ENCODE measurements at places on chromosomes 4 and X. TPM values are rescaled to one million over a fixed set of nuclear protein-coding genes. Genes with fewer than 3 reads are reported as not detected.

DNA sequence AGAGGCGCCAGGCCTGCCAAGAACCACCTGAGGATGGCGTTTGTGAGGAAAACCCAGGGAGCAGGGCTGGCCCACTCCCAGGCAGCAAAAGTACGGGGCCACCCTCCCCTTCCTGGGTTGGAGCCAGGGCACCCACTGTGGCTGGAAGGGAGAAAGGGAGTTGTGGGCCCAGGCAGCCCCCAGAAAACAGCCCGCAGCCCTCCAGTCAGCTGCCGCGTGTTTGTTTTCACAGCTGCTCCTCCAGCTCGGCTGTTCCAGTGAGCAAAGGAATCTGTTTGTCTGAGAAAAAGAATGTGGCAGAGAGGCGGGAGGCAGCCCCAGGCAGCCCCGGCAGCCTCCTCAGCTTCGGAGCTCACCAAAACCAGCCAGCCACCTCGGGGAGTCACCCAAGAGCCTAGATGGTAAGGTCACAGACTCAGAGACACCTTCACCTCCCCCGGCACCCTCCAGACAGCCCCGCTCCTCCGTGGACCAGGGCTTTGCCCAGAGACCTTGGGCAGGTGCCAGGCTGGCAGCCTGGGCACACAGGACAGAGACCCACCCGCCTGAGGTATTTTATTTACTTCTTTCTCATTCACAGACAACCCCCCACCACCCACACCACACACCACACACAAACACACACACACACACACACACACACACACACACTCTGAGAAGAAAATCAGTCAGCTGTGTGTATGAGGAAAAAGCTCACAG is 338.1 kb downstream of the BCOR start:
- H3K4me3 ChIP-seq, result no peak overlapping the region
- H3K36me3 ChIP-seq, result no peaks in the 10 kb centered on the region
- H3K27me3 ChIP-seq, result no peaks in the 10 kb centered on the region
- peak; percentile 75 for DNase-seq
- H3K27ac ChIP-seq, result peak overlapping the region; percentile 73

GRCh38 chrX:153411255-153411987 is at the start of gene ZFP92:
ZFP92 (plus strand) TSS chrX:153411472; CDS start chrX:153418323, 6,851 bp downstream.
- H3K36me3 ChIP-seq, result no peaks in the 10 kb centered on the region
- H3K27me3 ChIP-seq, result no peaks in the 10 kb centered on the region
- H3K4me1 ChIP-seq, result no peaks in the 10 kb centered on the region
- DNase-seq, result no peak

GRCh38 chrX:132266583-132267355 is 47.5 kb upstream of the RAP2C start:
- peaks cover 3% of the 10 kb centered on the region for H3K4me1 ChIP-seq
- H3K27ac ChIP-seq, result no peak overlapping the region
- no peaks in the 10 kb centered on the region for H3K36me3 ChIP-seq
- H3K27me3 ChIP-seq, result no peaks in the 10 kb centered on the region
- DNase-seq, result no peak
- no peak overlapping the region for H3K4me3 ChIP-seq

DNA sequence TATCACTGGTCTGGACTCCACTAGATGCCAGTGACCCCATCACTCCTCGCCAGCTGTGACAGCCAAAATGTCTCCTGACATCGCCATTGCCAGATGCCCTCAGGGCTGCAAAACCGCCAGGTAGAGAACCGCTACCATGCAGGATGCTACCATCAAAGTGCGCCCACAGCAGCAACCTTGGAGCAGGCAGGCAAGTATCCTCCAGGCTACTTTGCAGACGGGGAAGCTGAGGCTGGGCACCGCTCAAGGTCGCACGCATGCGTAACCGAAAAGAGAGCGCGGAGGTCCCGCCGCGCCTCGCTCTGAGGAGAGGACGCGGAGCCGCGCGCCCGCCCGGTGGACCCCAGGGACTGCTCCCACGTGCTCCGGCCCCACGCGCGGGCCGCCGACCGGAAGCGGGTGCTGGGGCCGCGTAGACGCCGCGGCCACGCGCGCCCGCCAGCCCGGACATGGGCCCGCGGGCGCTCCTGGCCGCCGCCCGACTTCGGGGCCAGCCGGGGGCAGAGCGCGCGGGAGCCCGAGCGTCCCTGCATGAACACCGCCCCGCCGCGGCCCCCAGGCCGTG is at the start of gene STS:
STS (plus strand) TSS at position 300 of the 565 bp plus-strand sequence. CDS start 105,488 bp downstream, outside the sequence.
- peak within 1 kb of the TSS; percentile 92 for H3K27ac ChIP-seq
- peak within 1 kb of the TSS; percentile 92 for H3K4me3 ChIP-seq
- H3K4me1 ChIP-seq, result no peaks in the 10 kb centered on the region
- H3K36me3 ChIP-seq, result no peaks in the 10 kb centered on the region
- H3K27me3 ChIP-seq, result no peaks in the 10 kb centered on the region
- peak; percentile 43 for DNase-seq

DNA sequence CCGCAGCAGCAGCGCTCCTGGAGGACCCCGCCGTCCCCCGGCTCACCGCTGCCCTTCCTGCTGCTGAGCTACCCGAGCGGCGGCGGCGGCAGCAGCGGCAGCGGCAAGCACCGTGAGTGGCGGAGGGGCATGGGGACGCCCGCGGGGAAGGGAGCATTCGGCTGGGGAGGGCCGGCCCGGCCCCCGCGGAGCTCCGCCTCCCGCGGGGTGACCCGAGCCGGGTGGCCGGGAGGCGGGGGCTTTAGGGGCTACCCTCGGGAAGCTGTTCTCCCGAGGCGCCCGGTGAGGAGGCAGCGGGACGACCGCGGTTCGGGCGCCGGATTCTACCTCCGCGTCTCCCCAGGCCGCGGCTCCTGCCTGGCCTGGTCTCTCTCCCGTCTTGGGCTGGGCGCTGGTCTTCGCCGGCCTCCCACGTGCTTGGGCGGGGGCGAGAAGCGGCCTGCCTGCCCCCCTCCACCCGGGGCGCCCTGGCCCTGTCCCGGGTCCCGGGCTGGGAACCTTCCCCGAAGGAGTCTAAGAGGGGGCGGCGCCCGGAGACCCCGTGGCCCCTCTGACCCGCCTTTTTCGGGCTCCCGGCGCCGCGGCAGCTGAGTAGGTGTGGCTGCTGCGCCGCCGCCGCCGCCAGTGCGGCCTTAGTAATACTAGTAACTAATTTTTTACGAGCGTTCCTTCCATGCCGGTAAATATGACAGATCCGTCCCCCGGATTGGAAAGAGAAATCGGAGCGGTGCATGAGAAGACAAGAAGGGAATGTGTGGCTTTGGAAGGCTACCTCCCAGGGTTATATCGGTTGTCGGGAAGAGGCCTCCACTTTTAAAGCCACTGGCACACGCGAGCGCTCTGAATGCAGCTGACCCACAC is 16.4 kb upstream of the RUFY3 start:
- H3K27me3 ChIP-seq, result no peaks in the 10 kb centered on the region
- peak overlapping the region; percentile 98 for H3K27ac ChIP-seq
- peak overlapping the region; percentile 60 for H3K4me3 ChIP-seq
- H3K4me1 ChIP-seq, result peaks cover 34% of the 10 kb centered on the region
- H3K36me3 ChIP-seq, result no peaks in the 10 kb centered on the region

GRCh38 chr4:113452868-113453620 is 308.5 kb downstream of the CAMK2D start:
- no peaks in the 10 kb centered on the region for H3K36me3 ChIP-seq
- no peak overlapping the region for H3K4me3 ChIP-seq
- DNase-seq, result no peak
- no peaks in the 10 kb centered on the region for H3K4me1 ChIP-seq
- H3K27ac ChIP-seq, result no peak overlapping the region

The MAGED4 gene
- total RNA-seq, result 1.4 TPM

DNA sequence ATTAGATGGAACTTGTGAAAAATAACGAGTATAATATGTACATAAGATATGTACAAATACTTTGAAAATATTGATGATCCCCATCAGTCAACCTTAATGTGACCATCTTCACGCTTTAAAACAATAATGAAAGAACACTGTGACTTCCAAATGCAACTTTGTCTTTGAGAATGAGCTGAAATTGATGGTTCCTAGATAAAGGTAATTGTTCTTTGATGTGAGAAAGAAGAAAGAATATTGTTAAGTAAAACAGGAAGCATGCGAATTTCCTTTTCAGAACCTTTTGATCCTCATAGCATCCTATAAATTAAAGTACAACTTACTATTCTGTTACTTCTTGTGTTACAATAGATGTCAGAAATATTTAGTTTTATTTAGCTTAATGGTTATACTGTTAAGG is 22.2 kb downstream of the IL2 start:
- H3K4me3 ChIP-seq, result no peak overlapping the region
- no peak for DNase-seq
- H3K27ac ChIP-seq, result no peak overlapping the region
- no peaks in the 10 kb centered on the region for H3K4me1 ChIP-seq

The CSN1S1 gene
- not detected for total RNA-seq

The MAML3 gene
- 6.7 TPM for total RNA-seq

GRCh38 chr4:80259012-80259411 is 7.5 kb upstream of the FGF5 start:
- H3K36me3 ChIP-seq, result no peaks in the 10 kb centered on the region
- DNase-seq, result no peak
- peaks cover 6% of the 10 kb centered on the region for H3K27me3 ChIP-seq
- H3K4me3 ChIP-seq, result no peak overlapping the region
- H3K27ac ChIP-seq, result no peak overlapping the region

DNA sequence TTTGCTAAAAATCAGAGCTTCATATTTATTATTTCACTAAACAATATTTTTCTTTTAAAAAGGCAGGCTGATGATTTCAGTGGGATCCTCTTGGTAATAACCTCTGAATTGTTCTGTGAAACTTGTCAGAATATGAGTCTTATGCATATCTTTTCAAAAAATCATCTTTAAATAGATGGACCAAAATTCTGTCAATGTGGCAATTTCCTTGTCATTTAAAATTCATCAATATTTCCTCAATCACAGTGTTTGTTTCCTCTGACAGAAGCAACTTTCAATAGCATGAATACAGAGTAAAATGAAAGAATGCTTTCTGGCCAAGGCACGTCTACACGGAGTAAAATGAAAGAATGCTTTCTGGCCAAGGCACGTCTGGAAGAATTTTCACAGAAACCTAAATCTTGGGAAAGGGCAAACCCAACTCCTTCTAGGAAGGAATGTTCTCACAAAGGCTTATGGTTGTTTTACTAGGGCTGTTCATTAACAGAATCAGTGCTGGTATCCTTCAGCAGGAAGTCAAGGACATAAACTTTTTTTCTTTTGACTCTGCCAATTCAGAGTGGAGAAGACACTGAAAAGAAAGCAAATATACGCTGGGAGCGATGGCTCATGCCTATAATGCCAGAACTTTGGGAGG is 99.0 kb upstream of the GPR34 start:
- H3K4me1 ChIP-seq, result no peaks in the 10 kb centered on the region
- no peak overlapping the region for H3K4me3 ChIP-seq
- peaks cover 15% of the 10 kb centered on the region for H3K27me3 ChIP-seq
- H3K36me3 ChIP-seq, result no peaks in the 10 kb centered on the region

- no peak overlapping the region for H3K27ac ChIP-seq
- no peaks in the 10 kb centered on the region for H3K27me3 ChIP-seq
- H3K4me1 ChIP-seq, result no peaks in the 10 kb centered on the region
- no peaks in the 10 kb centered on the region for H3K36me3 ChIP-seq
- DNase-seq, result no peak
- H3K4me3 ChIP-seq, result no peak overlapping the region
Measured at GRCh38 chr4:144171697-144172096, 31.2 kb upstream of the GYPA start.

- no peaks in the 10 kb centered on the region for H3K4me1 ChIP-seq
- H3K27me3 ChIP-seq, result no peaks in the 10 kb centered on the region
- no peaks in the 10 kb centered on the region for H3K36me3 ChIP-seq
- H3K4me3 ChIP-seq, result no peak overlapping the region
- H3K27ac ChIP-seq, result no peak overlapping the region
Measured at GRCh38 chr4:141210168-141210567, 10.5 kb upstream of the ZNF330 start.

DNA sequence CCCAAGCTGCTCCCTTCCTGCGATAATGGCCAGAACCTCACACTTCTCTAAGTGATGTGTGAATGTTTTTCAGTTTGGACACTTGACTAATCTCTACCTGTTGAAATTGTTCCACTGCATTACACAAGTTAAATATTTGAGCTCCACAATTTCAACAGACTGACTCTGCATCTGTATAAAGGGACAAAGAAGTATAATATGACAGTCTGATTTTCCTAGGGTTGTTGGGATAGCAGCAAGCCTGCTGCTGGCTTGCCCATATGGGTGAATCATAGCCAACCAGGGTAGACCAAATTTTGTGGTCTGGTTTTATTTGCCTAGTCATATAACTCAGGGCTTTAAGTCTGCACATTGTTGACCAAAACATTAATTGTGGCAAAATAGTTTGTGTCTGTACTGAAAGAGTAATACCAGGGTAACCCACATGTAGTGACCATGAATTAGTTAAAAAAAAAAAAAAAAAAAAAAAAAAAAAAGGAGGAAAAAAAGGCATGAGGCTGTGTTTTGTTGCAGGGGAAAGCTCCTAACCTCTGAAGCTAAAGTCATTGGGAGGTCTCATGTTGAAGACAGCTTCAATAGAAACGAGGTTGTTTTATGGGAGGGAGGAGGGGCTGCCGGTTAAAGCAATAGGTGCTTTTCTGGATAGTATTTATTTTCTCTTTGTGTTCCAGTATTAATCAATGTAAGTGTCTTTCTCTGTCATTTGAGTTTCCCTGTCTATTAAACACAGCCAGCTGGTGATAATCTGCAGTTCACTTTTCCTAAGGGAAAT is 534.2 kb downstream of the RAB28 start:
- no peak for DNase-seq
- H3K36me3 ChIP-seq, result no peaks in the 10 kb centered on the region
- H3K4me1 ChIP-seq, result no peaks in the 10 kb centered on the region

GRCh38 chr4:89022426-89023128 is 34.4 kb downstream of the FAM13A start:
- DNase-seq, result no peak
- H3K4me3 ChIP-seq, result no peak overlapping the region
- peak overlapping the region; percentile 52 for H3K27ac ChIP-seq
- H3K27me3 ChIP-seq, result no peaks in the 10 kb centered on the region
- H3K36me3 ChIP-seq, result no peaks in the 10 kb centered on the region
- peaks cover 24% of the 10 kb centered on the region for H3K4me1 ChIP-seq

GRCh38 chrX:2967584-2967983 is 38.4 kb upstream of the ARSD start:
- H3K4me3 ChIP-seq, result no peak overlapping the region
- H3K27ac ChIP-seq, result no peak overlapping the region
- peaks cover 11% of the 10 kb centered on the region for H3K4me1 ChIP-seq

- H3K4me1 ChIP-seq, result no peaks in the 10 kb centered on the region
- no peak overlapping the region for H3K4me3 ChIP-seq
- H3K36me3 ChIP-seq, result peaks cover 12% of the 10 kb centered on the region
- no peaks in the 10 kb centered on the region for H3K27me3 ChIP-seq
Measured at GRCh38 chrX:11113731-11114130, 2.6 kb downstream of the HCCS start.

- no peaks in the 10 kb centered on the region for H3K27me3 ChIP-seq
- no peak overlapping the region for H3K4me3 ChIP-seq
- no peaks in the 10 kb centered on the region for H3K4me1 ChIP-seq
- no peak overlapping the region for H3K27ac ChIP-seq
- H3K36me3 ChIP-seq, result no peaks in the 10 kb centered on the region
Measured at GRCh38 chr4:5921981-5922380, 29.1 kb upstream of the CRMP1 start.

The SULT1B1 gene
- 0.08 TPM for total RNA-seq

DNA sequence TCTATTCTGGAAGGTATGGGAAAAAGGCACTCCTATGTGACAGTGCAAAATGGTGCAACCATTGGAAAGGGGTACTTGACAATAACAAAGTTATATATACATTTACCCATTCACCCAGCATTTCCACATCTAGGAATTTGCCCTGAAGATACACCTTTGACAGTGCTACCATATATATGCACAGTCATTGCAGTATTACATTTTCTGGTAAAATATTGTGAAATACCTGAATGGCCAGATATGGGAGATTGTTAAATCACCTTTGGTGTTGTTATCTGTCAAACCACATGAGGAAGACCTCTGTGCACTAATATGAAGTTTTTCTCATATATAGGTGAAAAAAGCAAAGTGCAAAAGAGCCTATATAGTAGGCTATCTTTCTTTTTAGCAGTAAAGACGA is 53.5 kb downstream of the SMAD1 start:
- no peak overlapping the region for H3K27ac ChIP-seq
- no peak overlapping the region for H3K4me3 ChIP-seq
- no peak for DNase-seq
- no peaks in the 10 kb centered on the region for H3K27me3 ChIP-seq

The PHEX gene
- total RNA-seq, result 0.05 TPM

Data from pancreas (tissue), 10 donors.